ENCODE measurements at places on chromosomes 1 and 21.

GRCh38 chr1:67564193-67564592 is 120.8 kb upstream of the GADD45A start:
- DNase-seq, result no peak

DNA sequence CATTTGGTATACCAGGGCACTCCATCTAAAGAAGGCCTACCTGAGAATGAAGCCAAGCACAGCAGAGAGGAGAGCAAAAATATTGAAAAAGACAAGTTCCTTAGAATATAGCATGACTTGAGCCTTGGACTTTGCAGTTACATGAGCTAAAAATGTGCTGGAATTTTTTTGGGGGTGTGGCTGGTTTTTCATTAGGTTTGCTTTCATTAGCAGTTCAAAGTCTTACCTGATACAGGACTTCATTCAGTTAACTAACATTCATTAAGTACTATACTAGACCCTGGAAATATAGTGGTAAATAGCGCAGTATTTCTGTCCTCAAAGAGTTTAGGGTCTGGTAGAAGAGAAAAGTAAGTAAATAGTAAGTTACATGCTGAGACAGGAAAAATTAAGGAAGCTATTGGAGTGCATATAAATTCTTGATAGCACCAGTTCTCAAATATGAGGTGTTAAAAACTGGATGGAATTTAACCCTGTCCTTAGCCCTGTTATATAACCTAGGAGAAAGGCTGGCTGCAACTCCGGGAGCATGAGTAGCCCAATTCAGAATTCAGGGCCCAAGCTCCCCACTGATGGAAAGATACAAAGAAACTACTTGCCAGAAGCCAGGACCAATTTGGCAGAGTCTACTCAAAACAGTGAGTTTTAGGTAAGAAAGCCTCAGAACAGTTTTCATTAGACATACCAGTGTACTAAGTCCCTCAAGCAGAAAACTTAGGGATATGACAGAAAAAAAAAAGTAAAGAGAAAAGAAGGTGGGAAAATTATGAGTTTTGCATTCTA is 3.1 kb upstream of the DOCK7 start:
- DNase-seq, result no peak

GRCh38 chr1:217311766-217312165 is 319.1 kb downstream of the GPATCH2 start:
- DNase-seq, result no peak

DNA sequence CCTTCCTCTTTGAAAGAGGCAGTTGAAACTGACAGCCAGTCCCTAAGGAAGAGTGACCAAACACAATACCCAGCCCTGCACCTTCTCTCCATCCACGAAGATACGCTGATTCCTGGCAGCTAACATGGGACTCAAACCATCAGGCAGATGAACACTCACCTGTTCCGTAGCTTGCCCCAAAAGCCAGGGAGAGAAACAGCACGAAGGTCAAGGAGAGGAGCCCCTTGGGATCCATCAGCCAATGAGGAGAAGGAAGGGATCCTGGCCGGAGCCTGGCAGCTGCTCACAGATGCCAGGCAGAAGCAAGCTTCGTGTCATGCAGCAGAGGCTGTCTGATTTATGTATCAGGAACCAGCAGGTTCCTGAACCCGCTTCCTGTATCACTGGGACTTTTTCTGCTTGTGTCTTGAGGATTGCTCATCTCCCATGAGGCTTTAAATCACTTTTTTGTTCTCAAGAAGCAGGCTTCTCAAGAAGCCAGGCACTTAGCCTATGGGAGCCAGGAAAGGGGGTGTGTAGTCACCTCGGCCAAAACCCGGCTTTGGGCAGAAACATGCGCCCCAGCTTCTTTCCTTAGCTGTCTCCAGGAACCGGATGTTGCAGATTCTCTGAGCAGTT is at the start of gene SLAMF1:
TSS of gene SLAMF1 (minus strand) at position 334 of the 618 bp plus-strand sequence. CDS start at position 235, 99 bp downstream.
- no peak for DNase-seq

DNA sequence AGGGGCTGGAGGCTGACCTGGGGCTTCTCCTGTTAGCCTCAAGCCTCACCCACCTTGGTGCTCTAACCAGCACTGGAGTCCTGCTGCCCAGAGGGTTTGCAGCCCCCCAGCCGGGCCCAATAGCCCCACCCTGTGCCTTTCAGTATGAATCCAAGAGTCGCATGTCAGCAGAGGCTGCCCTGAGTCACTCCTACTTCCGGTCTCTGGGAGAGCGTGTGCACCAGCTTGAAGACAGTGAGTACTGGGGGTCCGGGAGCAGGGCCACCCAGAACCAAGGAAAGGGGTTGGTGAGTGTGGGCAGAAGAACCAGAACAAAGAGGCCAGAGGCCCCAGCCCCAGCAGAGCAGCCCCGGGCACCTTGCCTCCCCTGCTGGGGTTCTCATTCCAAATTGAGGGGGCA is 25.6 kb downstream of the CDK18 start:
- no peak for DNase-seq

DNA sequence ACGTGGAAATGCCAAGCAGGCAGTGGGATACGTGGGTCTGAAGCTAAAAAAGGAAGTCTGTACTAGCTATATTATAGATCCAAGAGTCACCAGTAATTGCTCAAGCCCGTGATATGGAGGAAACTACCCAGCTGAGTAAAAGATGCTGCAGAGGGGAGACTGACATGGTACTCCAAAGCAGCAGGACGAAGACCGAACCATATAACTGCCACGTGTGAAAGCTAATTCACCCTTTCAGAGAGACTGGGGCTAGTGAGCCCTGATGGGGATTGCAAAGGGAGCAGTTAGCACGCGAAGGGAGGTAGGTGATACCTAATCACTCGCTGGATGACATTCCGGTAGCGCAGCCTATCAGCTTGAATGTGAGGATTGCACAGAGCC is 316 bp downstream of the AP4B1 start:
- no peak for DNase-seq

GRCh38 chr1:76080552-76081079 is 6.1 kb downstream of the ST6GALNAC3 start:
- DNase-seq, result no peak

- no peak for DNase-seq
Observed at GRCh38 chr1:161710560-161710959, 3.5 kb downstream of the FCRLA start.

DNA sequence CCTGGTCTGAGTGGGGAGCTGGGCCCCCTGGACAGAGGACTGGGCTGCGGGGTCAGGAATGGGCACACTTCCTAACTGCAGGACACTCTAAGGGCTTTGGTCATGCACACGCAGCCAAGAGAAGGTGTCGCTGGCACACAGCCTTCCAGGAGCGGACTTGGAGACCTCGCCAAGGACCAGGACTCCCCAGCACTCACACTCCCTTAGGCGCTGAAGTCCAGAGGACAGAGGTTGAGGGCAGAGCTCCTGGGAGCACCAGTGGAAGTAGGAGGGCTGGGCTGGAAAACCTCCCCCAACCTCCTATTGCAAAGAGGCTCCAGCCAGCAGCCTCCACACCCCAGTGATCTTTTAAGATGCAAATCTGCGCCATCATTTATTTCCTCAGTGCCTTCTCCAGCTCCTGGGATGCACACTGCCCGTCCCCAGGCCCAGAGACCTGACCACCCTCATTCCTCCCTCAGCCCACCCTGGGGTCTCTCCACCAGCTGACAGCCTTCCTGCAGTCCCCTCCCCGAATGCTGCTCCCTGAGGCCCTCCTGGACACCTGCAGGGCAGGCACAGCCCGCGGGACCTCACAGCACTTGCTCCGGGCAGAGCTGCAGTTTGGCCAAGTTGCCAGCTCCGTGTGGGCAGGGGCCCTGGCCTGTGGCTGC is 3.0 kb downstream of the TSPEAR start:
- no peak for DNase-seq
